Activated CD4-positive, alpha-beta T cell treated with anti-CD3 and anti-CD28 coated beads, Interleukin-2, amount 10 ng/mL, durations not matched to agents 7 days and 5 days (primary cell): ENCODE measurements at places on chromosomes 4 and X.
A peak's percentile ranks its signal among the peaks of the same experiment; 100 is the strongest.

DNA sequence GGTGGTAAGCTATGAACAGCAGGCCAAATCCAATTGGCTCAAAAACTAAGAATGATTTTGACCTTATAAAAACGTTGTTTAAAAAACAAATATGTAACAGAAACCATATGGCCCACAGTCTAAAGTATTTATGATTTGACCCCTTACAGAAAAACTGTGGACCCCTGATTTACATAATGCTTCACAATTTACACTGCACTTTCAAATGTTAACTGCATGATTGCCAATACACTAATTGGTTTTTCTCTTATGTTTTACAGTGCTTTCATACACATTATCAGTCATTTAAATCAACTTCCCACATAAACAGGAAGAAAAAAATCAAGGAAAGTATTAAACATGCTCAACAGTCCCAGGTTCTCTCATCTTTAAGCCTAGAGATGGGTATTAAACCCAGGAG, 262.6 kb downstream of the CHIC1 start:
- no peaks in the 10 kb centered on the region for H3K36me3 ChIP-seq
- H3K4me3 ChIP-seq: no peak overlapping the region
- H3K27me3 ChIP-seq: no peaks in the 10 kb centered on the region
- no peak for DNase-seq
- H3K27ac ChIP-seq: no peak overlapping the region
- no peaks in the 10 kb centered on the region for H3K4me1 ChIP-seq

DNA sequence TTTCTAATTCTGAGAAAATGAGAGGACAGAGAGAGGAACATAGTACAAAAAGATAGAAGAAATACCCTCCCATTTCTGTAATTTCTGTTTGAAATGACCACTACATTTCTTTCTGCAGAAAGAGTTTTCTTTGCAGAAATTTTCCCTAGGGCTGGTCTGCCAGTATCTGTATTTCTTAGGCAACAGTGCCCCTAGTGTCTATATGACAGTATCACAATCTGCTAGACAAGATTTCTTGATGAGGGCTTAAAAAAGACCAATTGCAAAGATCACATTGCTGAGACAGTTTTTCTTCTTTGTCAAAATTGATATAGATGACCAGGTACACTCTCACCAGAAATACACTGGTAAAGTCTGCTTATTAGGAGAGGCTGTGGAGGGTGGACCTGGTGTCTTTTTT, 81.0 kb upstream of the ZDHHC15 start:
- peak; percentile 6 for DNase-seq
- no peaks in the 10 kb centered on the region for H3K36me3 ChIP-seq
- no peaks in the 10 kb centered on the region for H3K4me1 ChIP-seq
- H3K4me3 ChIP-seq: no peak overlapping the region

DNA sequence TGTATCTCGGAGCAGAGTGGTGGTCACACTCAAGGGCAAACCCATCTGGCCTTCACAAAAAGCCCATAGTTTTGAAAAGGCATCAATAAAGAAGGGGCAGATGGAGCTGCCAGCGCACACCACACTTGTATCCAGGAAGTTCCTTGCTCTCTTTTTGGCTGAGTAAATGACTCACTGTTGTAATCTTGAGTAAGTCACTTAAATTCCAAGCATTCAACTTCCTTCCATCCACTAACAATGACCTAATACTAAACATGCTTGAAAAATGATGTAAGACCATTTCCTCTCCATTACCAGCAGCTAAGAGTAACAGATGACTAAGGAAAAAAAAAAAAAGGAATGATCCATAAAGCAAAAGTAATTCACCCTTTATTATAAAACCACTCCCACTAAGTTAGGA, 32.4 kb upstream of the MYOZ2 start:
- DNase-seq: no peak
- H3K4me3 ChIP-seq: no peak overlapping the region
- no peak overlapping the region for H3K27ac ChIP-seq

DNA sequence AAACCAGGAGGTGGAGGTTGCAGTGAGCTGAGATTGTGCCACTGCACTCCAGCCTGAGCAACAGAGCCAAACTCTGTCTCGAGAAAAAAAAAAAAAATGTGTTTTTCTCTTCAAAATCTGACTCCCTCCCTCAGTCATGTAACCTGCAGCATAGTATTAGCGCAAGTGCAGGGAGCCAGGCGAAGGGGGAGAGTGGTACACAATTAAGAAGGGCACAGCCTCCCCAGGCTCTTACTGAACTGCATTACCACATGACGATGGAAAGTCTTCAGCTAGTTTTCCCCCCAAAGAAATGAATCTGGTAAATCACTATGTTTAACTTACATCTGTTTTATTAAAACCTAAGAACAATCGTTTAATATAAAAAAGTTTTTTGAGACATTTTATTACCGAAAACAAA, 32.4 kb downstream of the PALLD start:
- no peak overlapping the region for H3K4me3 ChIP-seq
- no peaks in the 10 kb centered on the region for H3K36me3 ChIP-seq
- H3K27ac ChIP-seq: no peak overlapping the region
- no peaks in the 10 kb centered on the region for H3K4me1 ChIP-seq
- DNase-seq: no peak
- peaks cover 12% of the 10 kb centered on the region for H3K27me3 ChIP-seq

GRCh38 chr4:98151145-98151924, 8.1 kb upstream of the STPG2 start:
- H3K4me3 ChIP-seq: no peak overlapping the region
- H3K36me3 ChIP-seq: no peaks in the 10 kb centered on the region
- peaks cover 10% of the 10 kb centered on the region for H3K4me1 ChIP-seq
- no peak for DNase-seq
- H3K27me3 ChIP-seq: peaks cover 6% of the 10 kb centered on the region

GRCh38 chrX:15499976-15500375, 631 bp upstream of the BMX start:
- H3K4me1 ChIP-seq: no peaks in the 10 kb centered on the region
- no peak overlapping the region for H3K4me3 ChIP-seq
- H3K27me3 ChIP-seq: peaks cover 15% of the 10 kb centered on the region
- H3K27ac ChIP-seq: no peak overlapping the region
